Activated naive CD8-positive, alpha-beta T cell treated with anti-CD3 and anti-CD28 coated beads for 36 hours (primary cell): ENCODE measurements at places on chromosomes 16 and 17.
A peak's percentile ranks its signal among the peaks of the same experiment; 100 is the strongest.

GRCh38 chr17:2905269-2905668, 109.0 kb downstream of the RAP1GAP2 start:
- no peak for DNase-seq

DNA sequence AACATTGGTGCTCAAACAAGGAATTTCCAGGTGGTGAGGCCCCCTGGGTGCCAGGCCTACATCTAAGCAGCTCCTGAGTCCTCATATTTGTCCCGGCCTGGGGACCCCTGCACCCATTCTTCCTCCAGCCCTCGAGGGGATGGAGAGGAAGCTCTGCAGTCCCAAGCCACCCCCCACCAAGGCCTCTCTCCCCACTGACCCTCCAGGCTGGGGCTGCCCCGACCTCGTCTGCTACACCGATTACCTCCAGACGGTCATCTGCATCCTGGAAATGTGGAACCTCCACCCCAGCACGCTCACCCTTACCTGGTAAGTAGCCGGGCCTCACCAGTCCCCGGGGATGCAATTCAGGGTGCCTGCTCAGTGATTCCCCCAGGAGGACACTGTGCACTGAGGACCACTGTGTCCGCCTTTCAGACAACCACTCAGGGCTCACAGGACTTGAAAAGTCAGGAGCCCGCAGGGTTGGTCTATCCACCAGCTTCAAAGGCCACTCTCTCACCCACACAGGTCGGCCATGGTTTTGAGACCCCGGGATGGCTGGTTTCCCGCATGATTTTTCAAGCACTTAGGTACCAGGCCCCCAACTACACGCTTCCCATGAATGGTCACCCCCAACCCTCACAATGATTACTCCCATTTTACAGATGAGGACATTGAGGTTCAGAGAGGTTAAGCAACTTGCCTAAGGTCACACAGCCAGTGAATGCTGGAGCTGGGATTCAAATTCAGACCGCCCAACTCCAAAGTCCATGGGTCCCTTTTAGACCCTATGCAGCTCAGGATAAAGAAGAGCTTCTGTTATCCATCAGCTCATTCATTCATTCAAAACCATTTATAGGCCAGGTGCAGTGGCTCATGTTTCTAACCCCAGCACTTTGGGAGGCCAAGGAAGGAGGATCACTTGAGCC, 32.4 kb downstream of the IL21R start:
- DNase-seq: no peak

GRCh38 chr16:10510279-10510678, 70.1 kb downstream of the EMP2 start:
- DNase-seq: no peak

DNA sequence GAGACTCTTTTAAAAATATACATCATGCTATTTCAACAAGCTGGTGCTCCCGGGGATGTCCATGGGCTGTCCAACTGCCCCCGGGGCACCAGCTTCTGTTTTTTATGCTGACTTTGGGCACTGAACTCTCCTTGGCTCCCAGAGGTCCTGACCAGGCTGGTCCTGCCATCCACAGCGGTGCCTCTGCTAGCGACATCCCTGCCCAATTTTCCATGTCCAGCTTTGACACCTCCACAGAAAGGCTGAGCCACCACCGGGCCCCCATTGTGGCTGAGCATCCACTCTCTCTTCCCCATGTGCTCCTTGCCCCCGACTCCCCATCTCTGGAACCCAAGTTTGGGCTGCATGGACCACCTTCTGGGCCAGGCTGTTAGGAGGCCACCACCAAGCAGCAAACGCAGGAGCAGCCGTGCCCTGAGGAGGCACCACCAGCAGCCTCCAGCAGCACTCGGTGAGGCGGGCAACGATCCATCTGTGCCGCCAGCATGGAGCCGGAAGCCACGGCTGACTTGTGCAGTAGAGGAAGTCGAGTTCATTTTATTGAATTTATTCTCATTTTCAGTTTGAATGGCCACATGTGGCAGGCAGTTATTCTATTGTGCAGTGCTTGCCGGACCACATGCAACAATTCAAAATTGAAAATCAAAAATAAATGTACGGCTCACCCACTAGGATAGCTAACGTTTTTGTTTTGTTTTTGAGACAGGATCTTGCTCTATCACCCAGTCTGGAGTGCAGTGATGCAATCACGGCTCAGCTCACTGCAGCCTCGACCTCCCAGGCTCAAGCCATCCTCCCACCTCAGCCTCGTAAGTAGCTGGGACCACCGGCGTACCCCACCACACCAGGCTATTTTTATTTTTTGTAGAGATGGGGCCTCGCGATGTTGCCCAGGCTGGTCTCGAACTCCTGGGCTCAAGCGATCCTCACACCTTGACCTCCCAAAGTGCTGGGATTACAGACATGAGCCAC, 2.8 kb upstream of the MEAK7 start:
- no peak for DNase-seq

GRCh38 chr16:49659356-49659755, 196.6 kb downstream of the ZNF423 start:
- DNase-seq: no peak

GRCh38 chr17:65222214-65222738, 85.1 kb downstream of the RGS9 start:
- DNase-seq: no peak

- no peak for DNase-seq
These were observed 7.7 kb upstream of the STH start for GRCh38 chr17:45991341-45991740.

GRCh38 chr17:2962236-2962635, 101.2 kb downstream of the OR1D5 start:
- no peak for DNase-seq

DNA sequence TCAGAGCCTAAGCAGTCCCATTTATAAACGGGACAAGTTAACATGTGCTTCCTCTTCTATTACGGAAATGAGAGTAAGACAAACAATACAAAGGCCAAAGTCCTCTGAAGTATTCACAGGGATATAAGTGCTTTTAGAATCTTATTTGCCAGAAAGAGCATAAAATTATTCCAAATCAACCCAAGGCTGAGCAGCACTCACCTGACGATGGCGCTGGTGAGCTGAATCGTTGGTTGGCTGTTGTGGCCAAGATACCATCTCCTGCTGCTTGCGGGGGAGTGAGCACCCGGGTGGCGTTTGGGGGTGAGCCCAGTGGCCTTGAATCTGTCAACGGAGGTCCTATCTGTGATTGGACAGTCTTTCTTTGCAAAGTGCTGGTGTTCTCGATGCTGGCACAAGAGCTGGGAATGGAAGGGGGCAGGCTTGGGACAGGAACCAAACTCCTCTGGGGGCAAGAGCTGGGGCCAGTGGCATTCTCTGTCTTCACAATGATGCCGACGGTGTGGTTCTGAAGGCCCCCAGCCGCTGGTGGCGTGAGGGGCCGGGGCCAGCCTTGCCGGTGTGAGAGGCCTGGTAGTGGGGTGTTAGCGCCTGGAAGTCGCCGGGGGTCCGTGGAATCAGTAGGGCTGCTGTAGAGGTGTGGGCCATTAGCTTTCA, 9.5 kb upstream of the DHRS13 start:
- DNase-seq: no peak

- no peak for DNase-seq
These were observed 954.7 kb upstream of the RBFOX1 start for GRCh38 chr16:6377956-6378355.

- DNase-seq: no peak
These were observed 5.0 kb downstream of the CASKIN1 start for GRCh38 chr16:2191446-2191706.

DNA sequence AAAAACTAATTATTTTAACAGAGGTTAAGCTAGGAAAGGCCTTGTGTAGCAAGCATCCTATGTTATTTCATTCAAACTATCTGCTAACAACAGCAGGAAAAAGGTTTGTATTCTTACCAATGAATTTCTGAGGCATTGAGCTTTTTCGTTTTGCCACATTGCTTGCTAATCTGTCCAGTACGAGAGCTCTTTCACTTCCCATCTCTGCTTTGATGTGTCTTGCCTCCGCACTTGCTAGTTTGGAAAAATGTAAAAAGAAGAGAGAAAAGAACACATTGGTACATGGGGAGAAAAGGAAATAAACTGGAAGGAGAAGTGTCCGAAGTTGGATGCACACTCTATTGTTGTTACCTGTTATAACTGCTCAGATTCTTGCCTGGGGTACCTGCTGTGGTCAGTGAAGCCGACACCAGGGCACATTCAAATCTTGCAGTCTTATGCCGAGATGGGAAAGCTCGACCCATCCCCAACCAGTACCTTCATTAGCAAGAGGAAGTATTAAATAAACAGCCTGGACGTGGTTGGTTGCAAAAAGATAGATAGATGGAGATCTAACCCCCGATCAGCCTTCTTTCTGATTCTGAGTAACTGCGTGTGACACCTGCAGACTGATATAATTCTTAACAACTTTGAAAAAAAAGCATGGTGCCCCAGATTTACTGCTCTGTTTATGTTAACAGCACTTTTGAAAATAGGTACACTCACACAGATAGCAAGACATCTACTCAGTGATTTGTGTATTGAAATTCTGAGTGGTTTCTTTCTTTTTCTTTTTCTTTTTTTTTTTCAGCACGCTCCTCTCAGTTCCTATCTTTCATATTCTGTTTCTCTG, 40.0 kb downstream of the GRB7 start:
- DNase-seq: no peak

- DNase-seq: no peak
These were observed 88.8 kb downstream of the IRF8 start for GRCh38 chr16:85987750-85988078.

- DNase-seq: no peak
These were observed 12.4 kb downstream of the SLC47A2 start for GRCh38 chr17:19703828-19704613.

DNA sequence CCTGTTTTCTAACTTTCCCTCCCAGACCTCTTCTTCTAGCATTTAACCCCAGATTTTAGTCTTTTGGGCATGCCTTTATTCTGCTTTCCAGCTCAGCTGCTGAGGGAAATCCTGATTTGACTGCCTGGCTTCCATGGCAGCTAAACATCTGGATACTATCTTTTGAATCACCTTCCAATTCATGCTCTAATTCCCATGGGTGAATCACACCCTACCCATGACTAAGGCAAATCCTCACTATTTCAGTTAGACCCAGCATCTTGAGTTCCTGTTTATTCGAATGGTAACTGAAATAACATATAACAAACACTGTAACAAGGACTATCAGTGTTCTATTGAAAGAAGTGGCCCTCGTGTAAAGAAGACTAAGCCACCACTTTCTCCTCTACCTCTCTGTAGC, 29.8 kb downstream of the CA10 start:
- no peak for DNase-seq

GRCh38 chr16:86041807-86042206, 142.8 kb downstream of the IRF8 start:
- DNase-seq: no peak

- no peak for DNase-seq
These were observed 35.6 kb downstream of the CLEC3A start for GRCh38 chr16:78057803-78058564.

DNA sequence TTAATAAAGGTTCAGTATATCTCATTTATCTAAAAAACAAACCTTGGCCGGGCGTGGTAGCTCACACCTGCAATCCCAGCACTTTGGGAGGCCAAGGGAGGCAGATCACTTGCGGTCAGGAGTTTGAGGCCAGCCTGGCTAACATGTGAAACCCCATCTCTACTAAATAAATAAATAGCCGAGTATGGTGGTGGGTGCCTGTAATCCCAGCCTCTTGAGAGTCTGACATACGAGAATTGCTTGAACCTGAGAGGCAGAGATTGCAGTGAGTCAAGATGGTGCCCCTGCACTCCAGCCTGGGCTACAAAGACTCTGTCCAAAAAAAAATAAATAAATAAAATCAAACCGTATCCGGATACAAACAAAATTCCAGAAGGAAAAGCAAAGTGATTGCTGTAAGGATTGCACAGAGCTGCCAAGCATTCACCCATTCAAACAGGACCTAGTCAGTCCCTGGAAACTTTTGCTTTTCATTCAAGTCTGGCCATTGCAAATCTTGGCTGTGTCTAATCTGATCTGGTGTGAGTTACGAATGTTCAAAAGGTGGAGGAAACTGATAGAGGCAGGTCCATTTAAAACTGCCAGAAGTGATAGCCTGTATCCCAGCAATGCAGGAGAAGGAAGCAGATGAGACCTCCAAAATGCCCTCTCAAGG, 102.5 kb upstream of the CLEC3A start:
- DNase-seq: no peak

DNA sequence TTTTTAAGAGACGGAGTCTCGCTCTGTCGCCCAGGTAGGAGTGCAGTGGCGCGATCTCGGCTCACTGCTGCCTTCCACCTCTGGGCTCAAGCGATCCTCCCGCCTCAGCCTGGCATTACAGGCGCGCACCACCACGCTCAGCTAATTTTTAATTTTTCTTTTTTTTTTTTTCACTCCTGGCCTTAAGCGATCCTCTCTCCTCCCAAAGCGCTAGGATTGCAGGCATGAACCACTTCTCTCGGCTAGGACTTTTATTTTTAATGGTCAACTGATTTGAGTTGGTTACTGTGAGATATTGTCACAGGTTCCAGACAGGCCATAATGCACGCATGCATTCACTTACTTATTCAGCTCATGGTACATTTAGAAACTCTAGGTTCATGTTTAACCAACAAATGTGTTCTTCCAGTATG, 888 bp downstream of the PIGW start:
- no peak for DNase-seq

GRCh38 chr17:61409301-61410112, 9.9 kb downstream of the TBX2 start:
- DNase-seq: peak; percentile 61

DNA sequence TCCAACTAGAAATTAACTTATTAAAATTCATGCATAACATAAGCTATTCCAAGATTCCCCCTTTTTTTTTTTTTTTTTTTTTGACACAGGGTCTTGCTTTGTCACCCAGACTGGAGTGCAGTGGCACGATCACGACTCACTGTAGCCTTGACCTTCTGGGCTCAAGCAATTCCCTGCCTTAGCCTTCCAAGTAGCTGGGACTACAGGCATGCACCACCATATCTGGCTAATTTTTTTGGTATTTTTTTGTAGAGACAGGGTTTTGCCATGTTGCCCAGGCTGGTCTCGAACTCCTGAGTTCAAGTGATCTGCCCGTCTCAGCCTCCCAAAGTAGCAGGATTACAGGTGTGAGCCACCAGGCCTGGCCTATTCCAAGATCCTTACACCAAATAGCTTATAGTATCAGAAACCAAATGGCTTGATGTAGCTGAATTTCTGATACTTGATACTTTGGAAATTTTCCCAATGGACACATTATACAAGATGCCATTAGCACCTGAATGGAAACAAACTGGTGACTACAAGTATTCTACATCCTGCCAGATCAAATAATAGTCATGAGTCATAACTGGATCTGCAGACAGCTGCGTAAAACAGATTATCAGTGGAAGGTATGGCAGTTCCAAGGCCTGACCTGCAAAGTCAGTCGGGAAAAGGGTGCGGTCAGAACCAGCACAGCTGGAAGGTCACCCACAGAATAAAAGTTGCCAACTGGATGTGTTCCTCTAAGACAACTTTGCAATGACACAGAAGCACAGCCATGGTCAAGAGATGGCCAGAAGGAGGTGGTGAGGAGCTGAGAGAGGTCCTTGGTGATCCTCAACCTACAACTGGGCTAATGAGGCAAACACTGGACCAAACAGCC, 14.5 kb downstream of the TUBG1 start:
- no peak for DNase-seq

DNA sequence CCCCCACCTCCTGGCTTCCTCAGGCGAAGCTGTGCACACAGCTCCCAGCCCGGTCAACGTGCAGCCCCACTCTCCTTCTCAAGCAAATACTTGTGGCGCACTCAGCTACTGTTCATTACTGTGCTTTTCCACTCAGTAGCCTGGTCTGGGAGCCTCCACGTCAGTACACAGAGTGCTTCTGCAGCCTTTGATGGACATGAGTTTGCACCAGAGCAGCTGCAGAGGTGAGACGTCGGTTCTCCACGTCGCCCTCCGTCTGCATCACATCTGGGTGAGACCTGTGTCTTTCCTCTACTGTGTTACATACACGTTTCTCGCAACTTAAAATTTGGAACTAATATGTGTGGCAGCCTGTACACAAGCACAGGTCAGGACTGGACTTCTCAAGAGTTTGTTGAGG, 334.3 kb downstream of the C16orf95 start:
- no peak for DNase-seq
